AG08395 (cell line): ENCODE measurements at places on chromosomes 16 and 17.

- no peak for DNase-seq
These were observed 4.9 kb downstream of the LASP1 start for GRCh38 chr17:38874505-38875400.

DNA sequence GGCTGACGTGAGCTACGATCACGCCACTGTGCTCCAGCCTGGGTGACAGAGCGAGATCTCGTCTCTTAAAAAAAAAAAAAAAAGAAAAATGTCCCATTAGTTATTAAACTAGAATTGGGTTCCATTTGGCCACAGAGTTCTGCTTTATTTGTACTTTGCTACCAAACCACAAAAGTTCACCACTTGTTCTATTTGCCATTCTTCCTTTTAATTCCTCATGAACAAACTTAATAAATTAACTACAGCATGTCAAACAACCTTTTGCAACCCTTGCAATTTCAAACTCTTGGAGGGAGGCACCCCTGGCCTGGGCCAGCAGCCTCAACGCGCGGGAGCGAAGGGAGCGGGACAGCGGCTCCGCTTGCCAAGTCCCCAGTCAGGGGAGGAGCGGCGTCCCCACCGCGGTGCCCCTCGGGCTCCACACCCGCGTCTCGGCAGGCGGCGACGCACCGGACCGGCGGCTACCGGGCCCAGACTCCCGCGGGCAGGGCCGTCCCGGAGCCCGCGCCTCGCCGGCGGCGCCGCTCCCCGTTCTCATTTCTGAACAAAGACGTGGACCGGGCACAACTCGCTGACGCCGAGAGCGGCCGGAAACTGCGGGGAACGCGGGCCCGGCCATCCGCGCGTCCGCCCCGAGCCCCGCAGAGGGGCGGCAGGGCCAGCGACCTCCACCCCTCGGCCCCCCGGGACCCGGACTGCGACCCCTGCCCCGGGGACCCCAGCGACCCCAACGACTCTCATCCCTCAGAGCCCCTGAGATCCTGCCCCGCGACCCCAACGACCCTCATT lies 775 bp downstream of the CYTH1 start:
- DNase-seq = no peak

DNA sequence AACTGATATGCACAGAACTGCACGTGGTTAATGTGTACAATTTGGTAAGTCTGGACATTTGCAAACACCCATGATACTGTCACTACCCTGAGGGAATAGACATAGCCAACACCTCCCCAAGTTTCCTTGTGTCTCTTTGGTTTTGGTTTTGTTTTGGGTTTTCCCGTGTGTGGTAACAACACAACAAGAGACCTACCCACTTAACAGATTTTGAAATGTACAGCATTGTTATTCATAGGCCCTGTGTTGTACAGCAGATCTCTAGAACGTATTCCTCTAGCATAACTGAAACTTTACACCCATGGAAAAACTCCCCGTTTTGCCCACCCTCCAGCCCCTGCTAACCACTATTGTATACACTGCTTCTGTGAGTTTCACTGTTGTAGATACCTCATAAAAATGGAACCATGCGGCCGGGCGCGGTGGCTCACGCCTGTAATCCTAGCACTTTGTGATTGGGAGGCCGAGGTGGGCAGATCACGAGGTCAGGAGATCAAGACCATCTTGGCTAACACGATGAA lies 76.3 kb upstream of the TBC1D3K start:
- no peak for DNase-seq

- DNase-seq = no peak
These were observed 89.1 kb downstream of the ELAC2 start for GRCh38 chr17:12928736-12929135.

GRCh38 chr16:626787-627453 lies 3.9 kb upstream of the WFIKKN1 start:
- peak; percentile 98 for DNase-seq

- DNase-seq = peak; percentile 20
These were observed 36.6 kb upstream of the TMEM132E start for GRCh38 chr17:34542700-34543336.

GRCh38 chr17:69159418-69159817 lies 17.7 kb upstream of the ABCA6 start:
- DNase-seq = no peak

- DNase-seq = no peak
These were observed 3.2 kb downstream of the SLC22A31 start for GRCh38 chr16:89197033-89197632.

GRCh38 chr17:29560316-29560715 lies 6.5 kb downstream of the ABHD15 start:
- no peak for DNase-seq

DNA sequence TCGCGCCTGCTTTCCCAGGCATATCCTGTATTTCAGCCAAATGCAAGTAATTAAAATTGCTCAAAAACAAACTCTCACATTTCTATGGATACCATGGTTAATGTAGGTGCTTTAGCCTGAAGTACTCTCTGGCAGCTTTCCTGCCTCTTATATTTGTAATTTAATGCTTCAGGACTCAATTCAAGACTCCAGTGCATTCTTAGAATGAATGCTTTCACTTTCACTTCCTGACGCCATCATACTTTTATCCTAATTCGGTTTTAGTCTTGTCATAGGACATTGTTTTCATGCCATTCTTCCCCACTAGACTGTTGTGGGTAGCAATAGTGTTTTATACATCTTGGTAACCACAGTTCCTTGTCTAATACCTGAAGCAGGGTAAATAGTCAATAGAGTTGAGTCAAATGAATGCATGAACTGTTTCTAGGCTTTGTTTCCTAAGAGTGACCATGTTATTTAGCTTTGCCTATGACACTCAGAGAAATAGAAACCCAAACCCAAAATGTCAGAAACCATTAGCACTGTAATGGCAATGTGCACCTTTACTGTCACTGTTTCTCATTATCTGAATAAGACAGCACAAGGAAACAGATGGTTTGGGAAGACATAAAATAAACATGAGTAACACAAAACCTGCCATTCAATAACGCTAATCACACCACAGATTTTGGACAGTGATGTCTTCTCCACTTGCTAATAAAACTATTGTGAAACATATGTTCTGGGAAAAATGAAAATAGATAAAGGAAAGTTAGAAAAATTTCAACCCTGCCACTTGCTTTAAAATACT lies 705.5 kb downstream of the CDH11 start:
- peak; percentile 38 for DNase-seq

GRCh38 chr17:83118071-83118841 lies 38.8 kb downstream of the METRNL start:
- no peak for DNase-seq

- DNase-seq = no peak
These were observed 18.0 kb upstream of the TCF25 start for GRCh38 chr16:89855301-89855945.

DNA sequence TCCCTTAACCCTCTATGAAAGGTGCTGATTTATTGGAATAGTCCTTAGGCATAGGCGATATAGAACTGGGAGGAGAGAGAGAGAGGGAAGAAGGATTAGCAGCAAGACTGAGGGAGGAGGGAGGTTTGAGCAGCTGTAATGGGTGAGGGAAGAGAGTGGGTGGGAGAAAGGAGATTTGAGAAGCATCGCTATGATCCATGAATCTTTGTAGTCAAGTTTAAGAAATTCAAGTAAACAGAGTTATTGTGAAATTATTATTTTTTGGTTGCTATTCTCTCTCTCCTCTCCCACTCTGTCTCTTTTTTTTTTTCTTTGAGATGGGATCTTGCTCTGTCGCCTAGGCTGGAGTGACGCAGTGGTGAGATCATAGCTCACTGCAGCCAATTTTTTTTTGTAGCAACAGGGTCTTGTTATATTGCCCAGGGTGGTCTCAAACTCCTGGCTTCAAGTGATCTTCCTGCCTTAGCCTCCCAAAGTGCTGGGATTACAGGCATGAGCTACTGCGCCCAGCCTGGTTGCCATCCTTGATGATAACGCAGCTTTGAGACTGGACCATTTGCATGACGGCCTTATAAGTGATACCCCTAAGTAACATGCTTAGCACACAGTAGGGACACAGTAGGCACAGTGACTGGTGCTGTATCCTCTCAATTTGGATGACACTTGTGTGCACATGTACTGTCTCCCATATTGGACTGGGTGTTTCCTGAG lies 21.0 kb upstream of the TNS4 start:
- no peak for DNase-seq

GRCh38 chr17:28370035-28370743 lies at the start of gene VTN:
VTN (minus strand) TSS chr17:28370307; CDS start chr17:28370203, 104 bp downstream.
- no peak for DNase-seq

GRCh38 chr16:1691956-1692355 lies 13.9 kb downstream of the JPT2 start:
- DNase-seq = peak; percentile 13
